NCI-H1417 (cell line): ENCODE measurements at places on chromosomes 6 and 20.
A peak's percentile ranks its signal among the peaks of the same experiment; 100 is the strongest.

GRCh38 chr6:69985180-69985579 lies 118.8 kb downstream of the COL19A1 start:
- no peak for DNase-seq

- DNase-seq = peak; percentile 97
Measured at GRCh38 chr6:132659082-132659481, at the start of gene TAAR1. Gene TAAR1 (minus strand): TSS chr6:132659182. CDS start chr6:132646003, 13,179 bp downstream.

- DNase-seq = no peak
Measured at GRCh38 chr6:32610682-32611296, 21.1 kb upstream of the HLA-DRB1 start.

GRCh38 chr20:57027777-57028176 lies 238.7 kb downstream of the BMP7 start:
- no peak for DNase-seq

DNA sequence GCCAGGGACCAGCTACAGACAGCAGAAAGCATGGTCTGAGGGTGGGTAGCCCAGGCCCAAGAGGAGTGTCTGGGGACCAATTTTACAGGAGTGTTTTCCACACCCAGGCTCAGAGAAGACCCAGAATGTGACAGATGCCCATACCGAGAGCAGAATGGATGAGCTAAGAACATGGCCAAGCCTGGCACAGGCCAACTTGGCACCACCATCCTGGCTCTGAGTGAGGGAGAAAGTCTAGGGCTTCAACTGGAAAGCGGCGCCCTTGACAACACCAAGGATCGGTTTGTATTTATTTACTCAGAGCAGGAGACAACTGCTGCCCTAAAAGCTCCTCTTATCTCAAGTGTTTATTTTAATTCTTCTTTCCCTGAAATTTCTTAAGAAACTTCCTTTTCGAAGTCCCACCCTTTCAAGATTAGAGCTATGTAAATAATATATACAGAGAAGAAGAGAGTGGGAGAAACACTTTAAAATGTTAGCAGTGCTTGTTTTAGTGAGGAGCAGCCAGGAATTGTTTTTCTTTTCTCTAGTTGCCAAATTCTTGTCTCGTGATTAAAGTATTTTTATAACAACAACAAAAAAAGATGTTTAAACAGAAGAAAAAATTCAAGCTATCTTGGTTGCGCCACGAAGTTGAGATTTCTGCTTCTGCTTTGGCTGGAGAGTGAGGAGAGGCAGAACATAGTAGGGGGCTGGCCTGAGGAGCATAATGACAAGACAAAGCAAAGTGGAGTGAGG lies 16.2 kb downstream of the TNXB start:
- DNase-seq = no peak

DNA sequence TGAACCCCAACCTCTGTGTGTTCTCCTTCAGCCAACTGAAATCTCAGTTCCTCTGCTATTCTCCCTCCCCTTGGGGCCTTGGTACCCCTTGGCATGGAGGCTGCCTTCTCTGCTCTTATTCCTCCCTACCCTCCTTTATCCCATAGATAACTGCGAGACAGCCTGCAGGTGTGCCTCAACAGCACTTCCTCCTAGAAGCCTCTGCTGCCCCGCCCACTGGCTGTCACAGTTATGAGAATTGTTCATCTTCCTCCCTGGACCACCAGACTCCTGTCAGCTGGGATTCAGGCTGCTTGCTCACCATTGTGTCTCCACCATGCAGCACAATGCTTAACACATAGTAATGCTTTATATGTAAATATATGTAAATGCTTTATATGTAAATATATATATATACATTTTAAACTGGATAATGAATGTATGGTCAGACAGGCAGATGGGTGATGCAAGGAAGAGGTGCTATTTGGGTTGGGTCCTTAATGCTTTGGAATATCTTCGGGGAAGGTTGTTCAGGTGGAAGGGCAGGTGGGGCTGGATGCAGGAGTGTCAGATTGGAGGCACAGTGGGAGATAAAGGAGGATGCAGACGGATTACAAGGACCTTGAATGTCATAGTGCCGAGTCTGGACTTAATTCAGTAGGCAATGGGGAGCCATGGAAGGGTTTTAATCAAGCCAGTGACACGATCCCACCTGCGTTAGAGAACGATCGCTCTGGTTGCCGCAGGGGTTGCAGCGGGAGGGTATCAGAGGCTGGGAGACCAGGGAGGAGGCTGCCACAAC lies 4.9 kb downstream of the CDH22 start:
- DNase-seq = no peak

DNA sequence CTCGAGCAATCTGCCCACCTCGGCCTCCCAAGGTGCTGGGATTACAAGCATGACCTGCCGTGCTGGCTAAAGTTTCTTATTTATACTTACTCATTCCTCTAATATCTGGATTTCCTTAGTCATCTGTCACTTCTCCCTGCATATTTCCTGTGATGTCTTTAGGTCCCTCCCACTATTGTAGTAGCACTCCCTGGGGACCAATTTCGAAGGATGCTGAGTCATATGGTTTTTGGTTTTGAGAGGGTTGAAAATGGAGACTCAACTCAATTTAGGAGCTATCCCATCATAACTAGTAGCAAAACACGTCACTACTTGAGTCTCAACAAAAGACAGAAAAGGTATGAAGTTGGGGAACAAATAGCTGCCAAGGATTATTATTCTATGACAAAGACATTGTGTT lies 20.2 kb downstream of the MCUR1 start:
- DNase-seq = no peak

- DNase-seq = no peak
Measured at GRCh38 chr6:152954443-152954842, 28.4 kb downstream of the FBXO5 start.

DNA sequence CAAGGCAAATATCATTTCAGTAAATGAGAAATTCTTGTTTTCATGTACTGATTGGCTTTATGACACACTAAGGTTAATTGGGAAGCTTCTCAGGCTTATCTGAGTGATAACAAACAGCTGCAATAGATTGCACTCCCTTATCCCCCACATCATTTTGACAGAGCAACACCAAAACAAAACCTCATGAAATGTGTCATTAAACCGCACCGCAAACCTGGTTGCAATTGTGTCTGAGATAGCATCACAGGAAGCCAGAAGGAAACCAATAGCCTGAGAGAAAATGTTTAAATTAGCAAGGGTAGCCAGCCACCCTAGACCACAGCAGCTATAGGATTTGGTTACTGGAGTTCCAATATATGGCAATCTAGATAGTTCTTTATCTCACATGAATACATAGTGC lies 31.6 kb upstream of the LAMA4 start:
- DNase-seq = no peak

GRCh38 chr6:45148278-45148677 lies 179.9 kb upstream of the RUNX2 start:
- no peak for DNase-seq

DNA sequence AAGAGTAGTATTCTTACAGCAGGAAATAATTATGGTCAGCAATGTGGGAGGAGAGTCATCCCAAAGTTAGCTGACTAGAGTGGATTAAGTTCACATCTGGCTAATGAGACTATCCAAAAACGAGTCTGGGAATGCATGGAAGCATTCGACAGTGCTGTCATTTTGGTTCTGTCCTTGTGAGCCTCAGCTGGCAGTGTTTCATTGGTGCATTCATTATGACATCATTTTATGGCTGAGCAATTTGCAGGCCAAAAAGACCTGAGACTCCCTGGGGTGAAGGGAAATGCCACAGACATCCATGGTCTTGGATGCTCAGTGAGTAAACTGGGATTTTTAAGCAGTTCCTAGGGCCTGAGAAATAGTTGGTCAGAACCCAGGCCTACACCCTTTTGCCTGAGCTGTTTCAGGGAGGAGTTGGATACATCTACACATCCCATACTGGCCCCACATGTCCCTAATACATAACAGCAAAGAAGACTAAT lies 196.4 kb upstream of the CCN2 start:
- DNase-seq = no peak
